ENCODE measurements at places on chromosomes 5 and 9.

DNA sequence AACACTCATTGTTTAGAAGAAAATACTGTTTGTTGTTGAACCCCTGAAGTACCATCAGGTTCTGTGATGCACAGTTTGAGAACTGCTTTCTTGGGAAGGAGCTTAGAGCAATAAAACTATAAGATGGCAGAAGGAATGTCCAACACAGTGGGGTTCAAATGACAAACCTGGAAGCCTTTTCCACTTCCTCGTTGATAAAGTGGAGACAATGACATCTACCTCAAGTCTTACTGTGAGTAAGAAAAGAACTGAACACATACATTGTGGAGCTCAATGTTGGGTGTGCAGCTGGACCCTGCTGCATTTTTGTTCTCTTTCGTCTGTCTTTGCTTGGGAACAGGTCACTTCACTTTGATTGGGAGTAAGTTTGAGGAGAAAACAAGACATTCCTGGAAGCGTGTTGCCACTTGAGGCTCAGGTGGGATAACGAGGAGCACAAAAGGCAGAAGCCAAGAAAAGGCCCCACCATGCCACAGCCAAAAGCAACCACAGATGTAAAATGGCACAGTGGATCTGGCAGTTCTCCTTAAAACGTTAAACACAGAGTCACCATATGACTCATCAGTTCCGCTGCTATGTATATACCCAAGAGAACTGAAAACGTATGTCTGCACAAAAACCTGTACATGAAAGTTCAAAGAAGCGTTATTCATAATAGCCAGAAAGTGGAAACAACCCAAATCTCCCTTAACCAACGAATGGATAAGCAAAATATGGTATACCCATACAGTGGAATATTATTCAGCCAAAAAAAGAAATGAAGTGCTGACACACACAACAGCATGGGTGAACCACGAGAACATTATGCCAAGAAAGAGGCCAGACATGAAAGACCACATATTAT lies 42.9 kb upstream of the SUB1 start:
- no peak for DNase-seq

DNA sequence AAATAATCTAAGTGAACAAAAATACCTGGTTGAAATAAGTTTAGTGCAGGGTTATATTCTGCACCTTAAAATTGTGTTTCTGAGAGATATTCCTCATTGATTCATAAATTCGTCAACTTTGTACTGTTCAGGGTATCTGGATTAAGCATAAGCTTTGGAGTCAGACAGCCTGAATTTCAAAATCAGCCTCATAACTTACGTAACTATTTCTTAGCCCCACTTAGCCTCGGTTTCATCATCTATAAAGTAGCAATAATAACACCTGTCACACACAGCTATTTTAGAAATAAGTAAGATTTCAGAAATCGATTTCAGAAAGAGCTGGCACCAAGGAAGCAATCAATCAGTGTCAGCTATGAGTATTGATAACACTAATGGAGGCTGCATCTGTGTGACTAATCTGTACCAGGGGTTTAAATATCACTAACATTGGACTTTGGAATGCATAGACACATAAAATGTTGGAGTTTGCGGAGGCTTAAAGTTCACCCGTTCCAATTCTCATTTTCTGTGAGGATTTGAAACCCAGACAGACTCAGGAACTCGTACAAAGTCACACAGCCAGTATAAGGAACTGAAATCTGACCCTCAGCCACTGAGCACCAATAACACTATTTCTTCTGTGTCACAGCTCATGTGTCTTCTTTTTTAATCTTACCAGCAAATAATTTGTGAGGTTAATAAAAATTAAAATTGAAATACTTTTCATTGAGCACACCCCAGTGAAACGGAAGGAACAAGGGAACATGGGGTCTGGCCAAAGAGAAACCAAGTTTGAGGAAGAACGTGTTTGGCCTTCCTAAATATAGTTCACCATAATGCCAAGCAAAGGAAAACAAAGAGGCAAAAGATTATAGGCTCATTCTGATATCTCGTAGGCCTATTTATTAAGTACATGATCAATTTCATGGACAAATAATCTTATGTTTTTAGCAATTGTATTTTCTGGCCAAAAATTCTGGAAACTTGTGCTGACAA lies 194.4 kb upstream of the PTGER4 start:
- DNase-seq, result no peak

DNA sequence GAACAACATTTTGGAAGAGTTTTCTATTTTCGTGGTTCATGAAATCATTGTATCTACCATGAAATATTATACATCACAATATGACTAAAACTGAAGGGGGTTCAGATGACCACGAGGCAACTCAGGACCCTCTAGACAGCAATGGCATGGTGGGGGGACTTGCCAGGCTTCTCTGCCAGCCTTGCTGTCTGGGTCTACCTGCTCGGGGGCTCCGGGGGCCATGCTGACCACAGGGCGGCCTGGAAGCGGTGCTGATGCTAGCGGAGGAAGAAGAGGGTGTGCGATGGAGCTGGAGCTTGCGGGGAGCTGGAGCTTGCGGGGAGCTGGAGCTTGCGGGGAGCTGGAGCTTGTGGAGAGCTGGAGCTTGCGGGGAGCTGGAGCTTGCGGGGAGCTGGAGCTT lies 89.2 kb upstream of the IRX4 start:
- no peak for DNase-seq

DNA sequence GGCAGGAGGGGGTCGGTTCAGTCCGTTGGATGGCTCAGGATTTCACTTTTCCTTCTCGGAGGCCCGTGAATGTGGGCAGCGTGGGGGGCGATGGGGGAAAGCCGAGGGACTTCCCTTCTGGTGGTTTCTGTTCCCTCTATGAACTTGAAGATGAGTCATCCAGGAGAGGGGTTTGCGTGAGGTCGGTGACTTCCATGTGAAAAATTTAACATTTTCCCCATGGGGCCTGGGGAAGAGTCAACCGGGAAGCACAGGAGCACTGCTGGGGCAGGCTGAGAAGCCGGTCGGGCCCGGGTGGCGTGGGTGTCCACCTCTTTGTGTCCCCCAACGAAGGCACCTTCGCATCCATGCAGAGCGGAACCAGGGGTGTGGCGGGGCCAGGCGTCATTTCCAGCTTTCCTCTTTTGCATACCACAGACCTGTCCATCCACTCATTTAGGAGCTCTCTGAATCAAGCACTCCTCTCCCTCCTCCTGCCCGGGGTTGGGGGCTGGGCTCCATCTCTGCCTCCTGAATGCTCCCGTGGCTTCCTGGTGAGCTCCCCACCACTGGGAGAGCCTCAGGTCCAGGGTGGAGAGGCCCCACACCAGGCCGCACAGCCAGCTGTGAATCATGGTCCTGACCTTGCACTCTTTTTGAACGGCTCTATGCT lies 68.4 kb downstream of the ANKRD33B start:
- no peak for DNase-seq

DNA sequence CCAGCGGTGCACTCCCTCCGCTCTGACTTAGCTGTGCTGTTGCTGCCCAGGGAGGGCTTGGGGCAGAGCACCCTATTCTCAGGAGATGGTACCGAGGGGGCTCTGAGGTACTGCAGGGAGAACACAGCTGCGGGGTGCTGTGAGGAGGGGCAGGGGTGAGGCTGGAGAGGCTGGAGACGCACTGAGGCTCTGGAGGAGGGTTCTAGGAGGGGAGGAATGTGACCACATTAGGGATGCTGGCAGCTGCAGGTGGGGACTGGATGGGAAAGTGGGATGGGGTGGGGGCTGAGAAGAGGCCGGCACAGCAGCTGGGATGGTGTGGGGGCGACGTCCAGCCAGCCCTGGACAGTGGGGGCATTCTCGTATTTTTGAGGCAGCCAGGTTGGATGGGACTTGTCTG lies 20.9 kb downstream of the NCS1 start:
- DNase-seq, result no peak

- no peak for DNase-seq
Observed at GRCh38 chr9:130518233-130518632, 61.1 kb upstream of the FUBP3 start.

GRCh38 chr5:108818613-108819272 lies 71.0 kb downstream of the FER start:
- DNase-seq, result no peak

DNA sequence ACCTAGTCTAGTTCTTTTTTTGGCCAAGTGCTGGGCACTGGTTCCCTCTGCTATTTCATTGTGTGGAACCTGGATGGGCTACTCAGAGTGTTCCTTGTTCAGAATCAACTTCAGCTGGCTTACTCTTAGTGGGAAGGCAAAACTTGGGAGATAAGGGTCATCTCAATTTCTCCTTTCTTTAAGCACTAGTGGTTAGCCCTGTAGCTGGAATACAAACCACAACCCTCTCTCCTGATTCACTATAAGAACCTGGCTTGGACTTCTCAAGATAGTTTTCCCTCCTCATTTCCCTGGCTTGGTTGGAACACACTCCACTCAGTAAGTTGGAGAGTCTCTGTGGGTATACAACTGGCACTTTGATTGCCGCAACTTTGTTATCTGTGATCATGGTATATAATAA lies 35.1 kb downstream of the GRIA1 start:
- no peak for DNase-seq

DNA sequence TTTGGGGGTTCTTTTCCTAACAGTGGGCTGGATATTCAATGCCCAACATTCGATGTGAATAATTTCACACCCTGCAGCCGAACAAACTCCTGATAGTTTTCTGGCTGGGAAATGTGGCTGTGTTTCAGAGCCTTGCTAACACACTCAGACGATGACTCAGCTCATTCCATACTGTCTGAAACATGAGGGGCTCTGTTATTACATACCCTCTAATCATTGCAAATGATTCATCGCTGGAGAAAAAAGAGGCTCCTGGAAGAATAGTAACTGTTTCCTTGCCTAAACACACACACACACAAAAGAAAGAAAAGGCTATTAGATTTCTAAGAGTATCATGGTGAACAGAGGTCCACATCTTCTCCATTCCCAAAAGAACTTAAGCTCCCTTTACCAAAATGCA lies 75.8 kb downstream of the OXCT1 start:
- DNase-seq, result no peak

DNA sequence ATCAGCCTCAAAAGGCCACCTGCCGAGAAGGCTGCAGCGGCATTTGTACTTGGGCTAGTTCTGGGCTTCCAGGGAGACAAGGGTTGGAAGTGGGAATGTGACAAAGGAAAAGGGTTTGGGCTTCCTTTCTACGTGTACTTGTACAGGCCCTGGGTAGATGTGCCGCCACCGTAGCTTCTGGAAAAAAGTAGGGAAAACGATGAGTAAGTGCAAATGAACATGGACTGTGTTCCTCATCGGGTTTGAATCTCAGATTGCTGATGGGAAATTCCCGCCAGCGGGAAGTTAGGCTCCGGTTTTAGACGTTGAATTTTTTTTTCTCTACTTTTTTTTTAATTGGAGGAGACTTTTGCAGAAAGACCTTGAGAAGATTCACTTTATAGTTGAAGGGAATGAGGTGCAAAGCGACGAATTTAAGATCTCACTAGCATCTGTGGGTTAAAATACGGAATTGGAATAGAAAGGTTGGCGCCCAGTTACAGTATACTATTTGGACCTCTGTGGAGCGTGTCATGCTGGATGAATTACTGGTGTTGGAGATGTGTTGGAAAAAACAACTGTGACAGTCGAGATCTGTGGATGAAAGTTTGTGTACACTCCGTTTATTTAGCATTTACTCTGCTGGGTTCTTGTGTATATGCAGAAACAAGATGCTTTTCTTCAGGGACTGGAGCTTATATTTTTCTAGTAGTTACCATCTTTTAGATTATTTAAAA lies 1.2 kb downstream of the G3BP1 start:
- DNase-seq, result no peak

DNA sequence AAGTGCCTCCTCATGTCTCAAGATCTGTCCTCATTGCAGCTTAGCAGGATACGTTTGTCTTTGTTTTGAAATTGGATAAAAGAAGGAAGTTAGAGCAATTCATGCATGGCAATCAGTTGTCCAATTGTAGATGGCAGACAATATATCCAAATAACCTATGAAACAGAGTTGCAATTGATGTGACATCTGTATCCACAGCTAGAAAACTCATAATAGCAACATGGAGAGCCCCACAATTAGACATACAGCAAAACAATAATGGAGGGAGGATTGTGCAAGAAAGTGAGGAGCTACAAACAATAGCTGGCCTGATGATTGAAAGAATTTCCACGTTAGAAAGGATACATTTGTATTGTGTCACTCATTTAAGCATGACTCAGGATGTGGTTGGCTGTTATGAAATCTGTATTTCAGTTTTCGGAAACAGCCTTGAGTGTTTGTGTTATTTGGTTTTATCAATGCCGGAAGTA lies 132.0 kb downstream of the FAM174A start:
- no peak for DNase-seq

DNA sequence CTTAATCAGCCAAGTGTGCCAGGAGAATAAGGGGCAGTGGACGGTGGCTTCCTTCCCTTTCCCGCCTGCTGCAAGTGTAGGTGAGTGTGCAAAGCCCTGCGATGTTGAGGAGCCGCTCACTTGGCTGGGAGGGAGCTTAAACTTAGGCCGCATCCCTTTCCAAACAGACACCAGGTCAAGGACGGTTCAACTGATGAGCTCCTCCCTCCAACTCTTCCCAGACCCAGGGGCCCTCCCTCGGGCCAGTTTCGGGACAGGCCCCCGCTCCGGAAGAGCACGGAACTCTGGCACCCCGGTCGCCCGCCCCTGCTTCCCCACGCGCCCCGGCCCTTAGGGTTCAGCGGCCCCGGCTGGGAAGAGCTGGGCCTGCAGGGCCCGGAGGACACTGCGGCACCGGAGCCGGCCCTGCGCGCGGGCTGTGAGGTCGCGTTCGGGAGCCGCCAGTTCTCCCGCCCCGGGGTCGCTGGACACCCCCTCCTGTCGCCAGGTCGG lies 481 bp downstream of the MRPL36 start:
- DNase-seq, result no peak

DNA sequence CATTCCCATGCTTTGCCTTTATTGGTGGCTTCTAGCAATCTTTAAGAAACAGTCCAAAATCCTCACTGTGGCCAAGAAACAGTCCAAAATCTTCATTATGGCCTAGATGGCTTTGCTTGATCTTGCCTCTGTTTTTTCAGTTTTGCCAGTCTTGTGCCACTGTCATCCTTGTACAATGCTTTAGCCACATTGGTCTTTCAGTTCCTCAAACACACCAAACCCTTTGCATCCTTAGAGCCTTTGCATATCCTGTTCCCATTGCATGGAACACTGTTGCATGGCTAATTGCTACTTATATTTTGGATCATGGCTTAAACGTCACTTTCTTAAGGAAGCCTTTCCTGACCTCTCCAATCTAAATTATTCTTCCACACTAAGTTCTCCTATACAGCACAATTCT lies 22.1 kb downstream of the MRRF start:
- no peak for DNase-seq

GRCh38 chr9:117075636-117076035 lies 339.2 kb downstream of the ASTN2 start:
- DNase-seq, result no peak

GRCh38 chr9:80811656-80812055 lies 877.7 kb downstream of the TLE1 start:
- no peak for DNase-seq

DNA sequence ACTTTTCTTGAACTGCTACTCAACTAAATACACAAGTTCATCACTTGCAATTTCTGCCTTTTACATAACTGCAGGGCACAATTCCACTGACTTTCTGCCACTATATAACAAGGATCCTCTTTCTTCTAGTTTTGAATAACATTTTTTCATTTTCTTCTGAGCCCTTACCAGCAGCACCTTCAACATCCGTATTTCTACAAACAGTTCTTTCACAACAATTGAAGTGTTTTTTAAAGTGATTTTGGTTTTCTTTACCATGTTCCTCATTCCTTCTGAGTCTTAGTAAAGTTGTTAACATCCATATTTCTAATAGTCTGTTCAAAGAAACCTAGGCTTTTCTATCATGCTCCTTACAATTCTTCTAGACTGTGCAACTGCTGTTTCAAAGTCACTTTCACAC lies 127.2 kb upstream of the PITX1 start:
- DNase-seq, result no peak

Measured in T47D (cell line).